ENCODE measurements at places on chromosomes 16 and 17. TPM values are rescaled to one million over a fixed set of nuclear protein-coding genes. Genes with fewer than 3 reads are reported as not detected.

GRCh38 chr16:84766978-84767773 is 52.6 kb upstream of the CRISPLD2 start:
- DNase-seq: no peak

DNA sequence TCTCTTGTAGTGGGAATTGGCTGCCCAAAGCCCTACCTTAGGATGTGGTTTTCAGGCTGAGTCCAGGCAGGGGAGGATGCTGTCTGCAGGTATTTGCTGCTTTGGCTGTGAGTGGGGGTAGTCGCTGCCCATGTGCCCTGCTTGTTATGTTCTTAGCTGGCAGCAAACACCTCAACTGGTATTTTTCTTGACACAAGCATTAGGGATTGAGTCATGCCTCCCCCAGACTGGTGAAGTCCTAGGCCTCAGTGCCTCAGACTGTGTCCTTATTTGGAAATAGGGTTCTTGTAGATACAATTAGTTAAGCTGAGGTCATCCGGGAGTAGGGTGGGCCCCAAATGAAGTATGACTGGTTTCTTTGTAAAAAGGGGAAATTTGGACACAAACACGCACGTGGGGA is 808.3 kb upstream of the EEF2KMT start:
- no peak for DNase-seq

GRCh38 chr17:9383826-9384225 is 191.8 kb downstream of the STX8 start:
- DNase-seq: no peak

GRCh38 chr16:90004577-90004976 is 14.7 kb downstream of the DBNDD1 start:
- no peak for DNase-seq

DNA sequence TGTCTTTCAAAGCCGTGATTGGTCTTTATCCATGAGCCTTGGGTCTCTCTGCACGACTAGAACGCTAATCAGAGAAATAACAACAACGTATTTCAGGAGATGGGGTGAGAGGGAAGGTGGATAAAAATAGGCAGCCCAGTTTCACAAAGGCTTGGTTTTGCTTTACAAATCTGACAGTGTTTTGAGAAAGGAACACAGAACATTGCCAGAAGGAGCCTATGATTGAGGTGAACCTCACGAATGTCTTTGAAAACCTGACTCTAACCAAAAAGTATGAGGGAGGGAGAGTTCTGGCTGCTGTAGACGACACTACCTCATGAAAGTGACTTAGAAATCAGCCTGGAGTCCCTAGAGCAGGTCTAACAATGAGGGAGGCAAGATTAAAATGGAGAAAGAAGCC is 38.0 kb upstream of the NOL11 start:
- no peak for DNase-seq

DNA sequence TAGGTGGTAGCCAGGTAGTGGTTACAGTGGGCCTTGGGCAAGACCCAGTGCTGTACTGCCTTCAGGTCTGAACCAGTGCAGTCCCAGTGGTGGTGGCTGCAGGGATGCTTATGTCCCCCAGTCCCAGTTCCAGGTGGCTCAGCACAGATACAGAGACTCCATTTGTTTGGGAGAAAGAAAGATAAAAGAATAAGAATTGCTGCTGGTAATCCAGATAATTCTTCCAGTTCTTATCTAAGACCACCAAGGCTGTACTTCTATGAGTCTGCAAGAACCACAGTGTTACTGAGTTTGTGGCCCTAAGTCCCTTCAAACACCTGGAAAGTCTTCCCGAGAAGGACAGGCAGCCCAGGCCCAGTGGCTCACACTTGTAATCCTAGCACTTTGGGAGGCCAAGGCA is 33.9 kb upstream of the ATP2C2 start:
- no peak for DNase-seq

DNA sequence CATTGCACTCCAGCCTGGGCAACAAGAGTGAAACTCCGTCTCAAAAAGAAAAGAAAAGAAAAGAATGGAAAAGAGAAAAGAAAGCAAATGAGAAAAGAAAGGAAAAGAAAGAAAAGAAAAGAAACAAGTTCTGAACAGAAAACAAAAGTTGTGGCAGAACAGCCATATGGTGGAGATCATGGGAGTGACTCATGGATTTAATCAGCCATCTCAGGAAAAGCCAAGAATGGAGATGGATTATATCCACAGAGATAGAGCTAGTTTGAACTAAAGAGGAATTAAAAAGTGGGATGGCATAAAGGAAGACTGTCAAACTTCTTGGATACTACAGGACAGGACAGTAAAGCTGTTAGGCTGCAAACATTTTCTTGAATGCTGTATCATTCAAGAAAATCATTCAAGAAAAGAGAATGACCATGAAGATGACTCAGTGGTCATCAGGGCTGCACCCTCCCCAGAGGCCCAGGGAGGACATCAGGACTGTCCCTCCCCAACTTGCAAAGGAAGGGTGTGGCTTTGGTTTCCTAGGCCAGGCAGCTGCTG is 120.6 kb downstream of the USP22 start:
- DNase-seq: no peak

GRCh38 chr16:84795329-84796053 is 24.3 kb upstream of the CRISPLD2 start:
- peak; percentile 35 for DNase-seq

- DNase-seq: no peak
Measured at GRCh38 chr17:63378411-63379375, 67.4 kb downstream of the CYB561 start.

DNA sequence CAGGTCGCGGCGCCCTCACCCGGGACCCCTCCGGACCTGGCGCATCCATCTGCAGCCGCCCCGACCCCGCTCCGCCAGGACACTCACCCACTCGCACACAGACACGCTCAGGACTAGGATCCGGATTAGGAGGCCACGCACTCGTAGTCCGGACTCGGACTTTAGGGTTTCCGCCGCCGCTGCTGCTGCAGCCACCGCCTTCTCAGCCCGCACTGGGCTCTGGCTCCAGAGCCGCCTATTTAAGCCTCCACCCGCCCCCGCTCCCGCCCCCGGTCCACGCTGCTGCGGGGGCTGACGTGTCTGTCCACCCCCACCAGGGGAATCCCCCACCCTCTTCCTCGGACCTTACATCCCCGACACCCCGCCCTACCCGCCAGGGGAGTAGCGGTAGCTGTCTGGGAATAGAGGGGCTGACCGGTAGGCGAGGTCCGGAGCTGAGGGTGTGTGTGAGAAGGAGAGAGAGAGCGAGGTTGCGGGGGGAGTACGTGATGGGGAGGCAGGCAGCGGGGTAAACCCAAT is at the start of gene RRAD:
TSS of gene RRAD (minus strand) at position 214 of the 519 bp plus-strand sequence. CDS start 356 bp downstream, outside the sequence.
- DNase-seq: peak; percentile 70

DNA sequence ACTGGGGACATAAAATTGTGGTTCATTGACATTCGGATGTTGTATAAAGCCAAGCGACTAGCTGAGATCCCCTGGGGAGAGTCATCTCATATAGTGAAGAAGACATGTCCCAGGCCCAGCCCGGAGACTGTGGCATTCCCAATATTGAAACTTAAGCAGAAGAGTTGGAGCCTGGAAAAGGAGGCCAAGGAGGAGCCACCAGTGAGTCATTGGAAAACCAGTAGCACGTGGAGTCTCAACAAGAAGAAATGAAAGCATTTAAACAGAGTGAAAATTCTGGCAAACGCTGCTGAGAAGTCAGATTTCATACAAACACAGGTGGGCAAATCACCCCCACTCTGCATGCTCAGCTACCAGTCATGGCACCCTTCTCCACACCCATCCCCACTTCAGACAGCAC is 9.4 kb upstream of the ELAC2 start:
- DNase-seq: no peak

DNA sequence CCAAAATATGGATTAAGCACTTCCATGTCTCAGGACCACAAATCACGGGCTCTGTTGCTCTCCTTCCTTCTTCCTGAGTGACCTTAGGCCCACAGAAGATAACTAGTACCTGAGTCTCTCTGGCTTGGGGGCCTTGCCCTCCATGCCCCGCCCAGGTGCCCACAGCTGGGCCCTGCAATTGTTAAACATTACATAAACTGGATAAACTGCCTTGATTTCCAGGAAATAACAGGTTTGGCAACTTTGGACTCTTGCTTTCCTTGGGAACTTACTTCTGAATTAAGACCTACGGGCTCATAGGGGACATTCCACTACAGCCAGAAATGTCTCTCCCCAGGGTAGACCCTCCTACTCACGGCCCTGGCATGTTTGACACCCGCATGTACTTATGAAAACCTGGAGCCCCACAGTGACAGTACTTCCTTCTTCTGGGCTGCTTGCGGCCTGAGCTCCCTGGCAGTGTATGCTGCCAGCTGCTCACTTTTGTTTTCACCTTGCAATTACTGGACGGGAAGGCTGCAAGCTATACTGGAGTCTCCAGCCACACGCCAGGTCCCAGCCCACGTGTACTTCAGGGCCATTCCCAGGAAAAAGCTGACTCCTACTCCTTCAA is 2.3 kb upstream of the UBALD2 start:
- peak; percentile 82 for DNase-seq

GRCh38 chr16:84324434-84325262 is 30.0 kb downstream of the WFDC1 start:
- DNase-seq: no peak

- no peak for DNase-seq
Measured at GRCh38 chr16:47979616-47980182, 176.1 kb downstream of the ABCC12 start.

GRCh38 chr16:63933841-63934240 is 1188.0 kb downstream of the CDH11 start:
- no peak for DNase-seq

DNA sequence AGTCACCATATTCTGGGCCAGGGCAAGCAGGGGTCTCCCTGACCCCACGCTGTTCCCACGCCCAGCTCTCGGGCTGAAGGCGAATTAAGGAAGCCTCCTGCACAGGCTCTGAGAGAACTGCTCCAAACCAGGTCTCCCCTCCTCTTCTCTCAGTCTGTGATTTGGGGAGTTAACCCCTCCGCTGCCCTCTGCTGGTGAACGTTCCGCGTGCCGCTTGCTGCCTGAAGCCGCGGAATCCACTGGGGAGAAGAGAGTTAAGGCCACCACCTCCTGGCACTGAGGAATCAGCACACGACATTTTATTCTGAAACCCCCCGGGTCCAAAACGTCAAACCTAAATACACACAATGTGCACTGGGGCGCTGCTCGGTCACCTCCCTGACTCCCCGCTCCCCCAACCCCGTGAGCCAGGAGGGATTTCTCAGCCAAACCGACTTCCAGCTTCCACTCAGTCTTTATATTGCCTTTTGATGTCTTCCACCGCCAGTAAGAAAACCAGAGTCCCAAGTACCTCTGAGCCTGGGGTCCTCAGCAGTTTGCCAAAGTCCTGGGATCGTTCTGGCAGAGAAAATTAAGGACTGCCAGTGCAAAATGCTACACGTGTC is 54.4 kb upstream of the RCVRN start:
- DNase-seq: no peak

- no peak for DNase-seq
Measured at GRCh38 chr17:77596491-77597417, 361.7 kb upstream of the TNRC6C start.

GRCh38 chr17:62163847-62164246 is 98.8 kb upstream of the MED13 start:
- DNase-seq: no peak

- DNase-seq: no peak
Measured at GRCh38 chr17:11559601-11560000, 38.7 kb upstream of the DNAH9 start.

- DNase-seq: no peak
Measured at GRCh38 chr17:37060094-37060493, 111.3 kb downstream of the AATF start.

DNA sequence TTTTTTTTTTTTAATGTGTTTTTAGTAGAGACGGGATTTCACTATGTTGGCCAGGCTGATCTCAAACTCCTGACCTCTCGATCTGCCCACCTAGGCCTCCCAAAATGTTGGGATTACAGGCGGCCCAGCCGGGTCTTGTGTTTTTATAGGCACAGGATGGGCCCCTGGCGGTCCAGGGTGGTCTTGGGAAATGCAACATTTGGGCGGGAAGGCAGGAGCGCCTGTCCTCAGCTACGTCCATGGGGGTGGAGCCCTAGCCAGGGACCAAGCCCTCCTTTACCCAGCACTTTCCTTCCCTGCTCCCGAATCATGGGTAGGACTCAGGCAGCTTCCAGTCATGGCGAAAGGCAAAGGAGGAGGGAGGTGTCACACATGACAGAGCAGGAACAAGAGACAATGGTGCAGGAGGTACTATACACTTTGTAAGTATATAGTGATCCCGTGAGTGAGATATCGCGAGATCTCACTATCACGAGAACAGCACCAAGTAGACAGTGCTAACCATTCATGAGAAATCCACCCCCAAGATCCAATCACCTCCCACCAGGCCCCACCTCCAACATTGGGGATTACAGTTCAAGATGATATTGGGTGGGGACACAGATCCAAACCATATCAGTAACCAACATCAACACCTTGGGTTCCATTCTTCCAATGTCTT is 226.7 kb upstream of the WSCD1 start:
- no peak for DNase-seq

- DNase-seq: no peak
Measured at GRCh38 chr17:57395721-57396321, 139.5 kb downstream of the MSI2 start.

DNA sequence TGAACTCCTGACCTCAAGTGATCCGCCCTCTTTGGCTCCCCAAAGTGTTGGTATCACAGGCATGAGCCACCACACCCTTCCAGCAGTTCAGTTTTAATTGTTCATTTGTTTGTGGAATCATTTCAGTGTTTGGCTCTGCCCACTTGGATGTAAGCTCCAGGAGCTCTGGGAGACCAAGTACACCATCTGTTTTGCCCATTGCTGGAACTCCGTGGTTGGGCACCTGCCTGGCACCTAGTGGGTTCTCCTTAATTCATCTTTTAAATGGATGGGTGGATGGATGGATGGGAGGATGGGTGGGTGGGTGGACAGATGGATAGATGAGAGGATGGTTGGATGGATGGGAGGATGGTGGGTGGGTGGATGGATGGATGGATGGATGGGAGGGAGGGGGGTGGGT is 953 bp upstream of the NECAB2 start:
- peak; percentile 29 for DNase-seq

GRCh38 chr17:39954876-39955275 is 7.9 kb upstream of the GSDMA start:
- DNase-seq: no peak

DNA sequence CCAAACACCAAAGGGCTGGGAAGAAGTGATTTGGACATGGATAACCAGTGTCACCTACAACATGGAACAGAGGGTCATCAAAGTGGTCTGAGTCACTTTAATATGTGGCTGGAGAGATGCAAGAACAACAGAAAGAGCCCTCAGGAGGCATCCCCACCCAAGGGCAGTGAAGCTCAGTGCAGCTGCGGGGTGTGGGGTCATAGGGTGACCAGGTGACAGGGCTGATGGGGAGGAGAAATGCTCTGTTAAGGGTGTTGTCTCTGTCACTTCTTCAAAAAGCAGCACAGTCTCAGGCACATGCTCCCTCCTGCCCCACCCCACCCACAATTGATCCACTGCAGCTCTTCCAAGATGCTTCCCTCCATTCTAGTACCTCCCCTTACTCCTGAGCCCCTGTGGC is 819.1 kb downstream of the KCNJ18 start:
- DNase-seq: no peak

GRCh38 chr16:69482410-69482991 is 58.1 kb downstream of the CYB5B start:
- DNase-seq: no peak

GRCh38 chr17:64580384-64581315 is 73.9 kb downstream of the CEP95 start:
- DNase-seq: no peak

MYH1 gene
- total RNA-seq: not detected

AANAT gene
- 0.78 TPM for total RNA-seq

UTS2R gene
- not detected for total RNA-seq

SDR42E2 gene
- total RNA-seq: 0.22 TPM

CACNG4 gene
- total RNA-seq: not detected

CASKIN1 gene
- total RNA-seq: 0.14 TPM

TRPV3 gene
- total RNA-seq: 6.5 TPM

MMP28 gene
- not detected for total RNA-seq

TNFRSF13B gene
- total RNA-seq: not detected

KRTAP4-3 gene
- not detected for total RNA-seq

PIK3R6 gene
- 0.81 TPM for total RNA-seq

DNAI2 gene
- not detected for total RNA-seq

All from natural killer cell treated with Interleukin-12 subunit alpha and Interleukin-12 subunit beta and Interleukin-15 and Interleukin-18, amount 100 ng/mL, for 72 hours (primary cell).